ENCODE measurements at places on chromosomes 16 and 17. TPM values are rescaled to one million over a fixed set of nuclear protein-coding genes. Genes with fewer than 3 reads are reported as not detected.

The FSCN2 gene
- 1.9 TPM for total RNA-seq

The SRL gene
- total RNA-seq, result under 0.01 TPM

The TNS4 gene
- 56.5 TPM for total RNA-seq

The TPSD1 gene
- not detected for total RNA-seq

The TMEM238L gene
- total RNA-seq, result not detected

The ABCC12 gene
- total RNA-seq, result not detected

The VMO1 gene
- 1.1 TPM for total RNA-seq

The G6PC1 gene
- total RNA-seq, result not detected

The COX6A2 gene
- not detected for total RNA-seq

The KRT25 gene
- total RNA-seq, result not detected

The NPTX1 gene
- under 0.01 TPM for total RNA-seq

The EPOP gene
- total RNA-seq, result 6.0 TPM

The CLEC18A gene
- total RNA-seq, result 1.2 TPM

The TLK2 gene
- 39.0 TPM for total RNA-seq

The TBC1D3C gene
- not detected for total RNA-seq

The CACNG3 gene
- not detected for total RNA-seq

The CHST4 gene
- not detected for total RNA-seq

The C1QTNF8 gene
- not detected for total RNA-seq

The CCL4L2 gene
- total RNA-seq, result 0.48 TPM

The ARL5C gene
- not detected for total RNA-seq

The OTOP3 gene
- total RNA-seq, result not detected

The CCDC43 gene
- 38.8 TPM for total RNA-seq

The C17orf78 gene
- not detected for total RNA-seq

The EVPLL gene
- total RNA-seq, result 4.0 TPM

The ITGAD gene
- total RNA-seq, result not detected

The NPB gene
- 1.9 TPM for total RNA-seq

The MILR1 gene
- total RNA-seq, result 1.2 TPM

The FBXO47 gene
- total RNA-seq, result under 0.01 TPM

The WFIKKN1 gene
- total RNA-seq, result 0.21 TPM

The ALDH3A1 gene
- 11.3 TPM for total RNA-seq

The TM4SF5 gene
- total RNA-seq, result not detected

The KRT28 gene
- total RNA-seq, result not detected

The CD300A gene
- total RNA-seq, result not detected

The SDR42E2 gene
- not detected for total RNA-seq

The CETP gene
- total RNA-seq, result not detected

The CAPNS2 gene
- 67.4 TPM for total RNA-seq

The TOP2A gene
- 8.2 TPM for total RNA-seq

The TBC1D3K gene
- not detected for total RNA-seq

The C17orf67 gene
- total RNA-seq, result 0.64 TPM

The AOC3 gene
- 0.24 TPM for total RNA-seq

The AATK gene
- total RNA-seq, result 1.1 TPM

The PITPNM3 gene
- 47.5 TPM for total RNA-seq

The NAGS gene
- 31.1 TPM for total RNA-seq

The EXOC3L1 gene
- total RNA-seq, result not detected

The KRTAP4-9 gene
- not detected for total RNA-seq

The KLHL10 gene
- not detected for total RNA-seq

The TNFSF12 gene
- total RNA-seq, result 4.0 TPM

The CCL7 gene
- total RNA-seq, result not detected

The NPIPA8 gene
- total RNA-seq, result 0.48 TPM

The TBC1D28 gene
- total RNA-seq, result not detected

The TLCD1 gene
- total RNA-seq, result 9.4 TPM

The ZNF205 gene
- total RNA-seq, result 35.2 TPM

The RND2 gene
- total RNA-seq, result not detected

The KRTAP9-8 gene
- not detected for total RNA-seq

The SRRM2 gene
- total RNA-seq, result 36.4 TPM

The SPNS2 gene
- total RNA-seq, result 45.1 TPM

The LITAFD gene
- not detected for total RNA-seq

The SETD1A gene
- 1.5 TPM for total RNA-seq

Measured in tracheal epithelial cell (primary cell).